ENCODE measurements at places on chromosomes 7 and 10.

DNA sequence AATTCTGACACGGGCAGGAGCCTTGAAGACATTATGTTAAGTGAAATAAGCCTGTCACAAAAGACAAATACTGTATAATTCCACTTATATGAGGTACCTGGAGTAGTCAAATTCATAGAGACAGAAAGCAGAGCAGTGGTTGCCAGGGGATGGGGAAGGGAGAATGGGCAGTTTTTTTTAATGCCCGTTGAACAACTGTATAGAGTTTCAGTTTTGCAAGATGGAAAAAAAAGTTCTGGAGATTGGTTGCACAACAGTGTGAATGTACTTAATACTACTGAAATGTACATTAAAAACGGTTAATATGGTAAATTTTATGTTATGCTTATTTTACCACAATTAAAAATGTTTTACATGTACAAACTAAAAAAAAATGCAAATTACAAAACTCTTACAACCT is 63.6 kb upstream of the EFCAB10 start:
- no peak for DNase-seq

- DNase-seq: no peak
These were observed 19.4 kb upstream of the IL15RA start for GRCh38 chr10:5996696-5997095.

GRCh38 chr7:44175730-44176129 is 13.5 kb downstream of the GCK start:
- DNase-seq: no peak

DNA sequence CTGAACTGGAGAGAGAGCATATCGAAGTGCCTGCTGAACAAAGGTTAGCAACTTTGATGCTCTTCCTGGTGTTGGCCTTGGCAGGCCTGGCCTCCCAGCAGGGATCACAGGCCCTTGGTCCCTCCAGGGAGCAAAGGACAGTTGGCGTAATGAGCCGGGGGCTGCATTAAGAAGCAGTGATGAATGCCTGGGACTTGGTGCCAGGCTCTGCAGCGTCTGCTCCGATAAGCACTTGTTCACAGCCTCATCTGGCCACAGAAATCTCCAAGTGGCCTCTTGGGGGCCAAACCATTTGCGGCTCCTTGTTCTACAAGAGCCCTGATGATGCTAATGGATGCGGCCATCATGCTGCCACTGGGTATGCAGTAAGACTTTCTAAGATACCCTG is 31.8 kb downstream of the CRHR2 start:
- DNase-seq: no peak

DNA sequence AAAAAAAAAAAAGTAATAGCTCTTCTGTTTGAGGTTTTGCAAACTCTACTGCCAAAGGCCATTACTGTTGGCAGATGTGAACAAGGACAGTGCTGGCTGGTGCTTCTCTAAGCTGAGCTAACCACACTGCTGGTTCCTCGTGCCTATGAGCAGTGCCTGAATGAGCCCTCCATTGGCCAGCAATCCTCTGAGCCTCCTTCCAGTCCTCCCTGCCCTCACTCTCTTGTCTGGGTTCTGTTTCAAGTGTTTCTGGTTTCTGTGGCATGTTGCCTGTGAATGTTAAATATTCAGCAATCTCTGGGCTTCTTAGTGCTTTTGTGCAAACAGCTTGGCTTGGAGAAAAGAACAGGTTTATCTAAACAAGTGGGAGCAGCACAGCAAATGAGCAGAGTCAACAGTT is 161.3 kb upstream of the AUTS2 start:
- no peak for DNase-seq

DNA sequence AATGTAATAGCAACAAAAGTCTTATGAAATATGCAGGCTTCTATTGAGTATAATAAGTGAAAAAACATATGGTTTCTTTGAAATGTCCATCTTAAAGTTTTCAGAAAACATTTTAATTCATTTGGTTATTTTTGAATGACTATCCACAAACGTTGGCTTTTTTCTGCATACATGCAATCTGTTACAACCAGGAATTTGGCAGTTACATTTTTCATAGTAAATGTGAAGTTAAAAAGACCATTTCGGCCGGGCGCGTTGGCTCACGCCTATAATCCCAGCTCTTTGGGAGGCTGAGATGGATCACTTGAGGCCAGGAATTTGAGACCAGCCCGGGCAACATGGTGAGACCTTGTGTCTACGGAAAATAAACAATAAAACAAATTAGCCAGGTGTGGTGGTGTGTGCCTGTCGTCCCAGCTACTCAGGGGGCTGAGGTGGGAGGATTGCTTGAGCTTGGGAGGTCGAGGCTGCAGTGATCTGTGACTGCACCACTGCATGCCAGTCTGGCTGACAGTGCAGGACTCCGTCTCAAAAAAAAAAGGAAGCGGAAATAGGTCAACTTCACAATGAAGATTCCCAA is 73.9 kb upstream of the NMT2 start:
- no peak for DNase-seq

DNA sequence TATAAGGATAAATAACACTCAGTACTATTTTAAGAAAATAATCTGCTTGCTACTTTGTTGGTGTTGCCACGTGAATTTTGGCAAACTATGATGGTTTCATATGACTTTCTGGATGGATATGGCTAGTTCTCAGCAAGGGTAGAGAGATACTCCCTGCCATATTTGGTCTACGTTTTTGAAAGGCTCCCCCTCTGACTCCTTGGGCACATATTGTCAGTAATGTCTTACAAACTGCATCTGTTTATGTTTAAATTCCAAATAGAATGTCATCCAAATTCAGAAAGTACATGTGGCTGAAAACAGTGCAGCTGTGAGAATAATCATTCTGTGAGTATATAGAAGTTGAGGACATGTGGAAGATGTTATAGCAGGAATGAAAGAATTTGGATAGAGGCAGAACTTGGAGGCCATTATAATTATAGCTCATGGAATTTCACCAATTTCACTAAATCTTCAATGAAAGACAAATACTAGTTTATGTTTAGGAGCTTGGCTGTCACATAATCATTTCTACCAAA is 107.8 kb downstream of the SRI start:
- DNase-seq: no peak

- no peak for DNase-seq
These were observed 131.9 kb downstream of the SDK1 start for GRCh38 chr7:3432911-3433310.

GRCh38 chr10:100769481-100769880 is 24.1 kb downstream of the PAX2 start:
- no peak for DNase-seq

DNA sequence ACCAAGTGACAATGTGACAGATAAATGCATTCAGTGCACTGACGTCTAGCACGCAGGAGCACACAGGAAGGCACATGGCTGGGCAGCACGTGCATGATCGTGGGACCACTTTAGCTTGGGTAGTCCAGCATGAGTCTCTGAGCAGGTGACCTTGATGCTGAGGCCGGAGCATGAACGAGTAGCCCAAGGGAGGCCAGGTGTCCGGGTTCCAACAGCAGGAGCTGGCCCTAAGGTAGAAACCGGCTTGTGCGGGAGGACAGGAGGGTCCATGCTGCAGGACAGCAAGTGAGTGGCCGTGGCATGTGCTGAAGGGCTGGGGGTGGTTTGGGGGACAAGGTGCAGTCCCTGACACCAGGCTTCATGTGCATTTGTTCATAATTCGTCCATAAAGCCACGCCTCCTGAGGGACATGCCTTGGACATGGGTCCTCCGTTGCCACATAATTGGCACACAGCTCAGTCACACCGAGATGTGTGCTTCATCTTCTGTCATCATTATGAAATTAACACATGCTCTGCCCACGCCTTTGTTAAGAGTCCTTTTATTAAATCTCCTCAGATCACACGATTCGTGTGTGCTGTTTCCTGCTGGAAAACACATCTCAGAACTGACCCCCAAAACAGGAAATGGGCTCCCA is 3.1 kb upstream of the STK32C start:
- no peak for DNase-seq

DNA sequence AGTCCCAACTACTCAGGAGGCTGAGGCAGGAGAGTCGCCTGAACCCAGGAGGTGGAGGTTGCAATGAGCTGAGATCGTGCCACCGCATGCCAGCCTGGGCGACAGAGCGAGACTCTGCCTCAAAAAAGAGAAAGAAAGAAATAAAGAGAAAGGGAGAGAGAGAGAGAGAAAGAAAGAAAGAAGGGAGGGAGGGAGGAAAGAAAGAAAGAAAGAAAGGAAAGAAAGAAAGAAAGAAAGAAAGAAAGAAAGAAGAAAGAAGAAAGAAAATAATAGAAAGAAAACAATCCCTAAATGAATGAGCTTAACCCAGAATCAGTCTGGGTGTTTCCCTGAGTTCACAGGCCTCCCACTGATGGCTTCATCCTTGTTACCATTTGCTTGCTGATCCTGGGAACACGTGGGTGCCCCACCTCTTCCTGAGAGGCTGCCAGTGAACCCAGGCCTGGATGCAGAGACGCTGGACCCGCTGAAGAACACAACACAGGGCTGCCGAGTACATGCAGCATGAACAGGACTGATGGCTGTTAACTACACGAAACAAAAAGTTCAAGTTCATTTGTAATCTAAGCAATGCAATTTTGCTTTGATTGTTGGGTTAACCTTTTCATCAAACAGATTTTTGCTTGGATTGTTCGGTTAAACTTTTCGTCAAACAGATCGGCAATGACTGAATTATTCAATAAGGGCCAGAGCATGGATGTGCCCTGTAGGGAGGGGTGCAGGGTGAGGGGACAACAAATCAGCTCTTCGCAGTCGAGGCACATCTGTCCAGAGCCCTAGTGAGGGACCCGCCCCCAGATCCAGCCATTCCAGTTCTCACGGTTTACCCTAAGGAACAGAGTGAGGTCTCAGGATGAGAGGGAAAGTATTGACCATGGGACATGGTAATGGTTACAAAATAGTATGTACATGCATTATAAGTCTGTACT is 11.5 kb downstream of the NPFFR1 start:
- DNase-seq: no peak

- DNase-seq: no peak
These were observed 99.8 kb downstream of the NEBL start for GRCh38 chr10:20797290-20797689.

- DNase-seq: no peak
These were observed 253.7 kb downstream of the ARHGAP21 start for GRCh38 chr10:24469993-24470392.

GRCh38 chr10:89360157-89360556 is 17.7 kb upstream of the IFIT1B start:
- no peak for DNase-seq

DNA sequence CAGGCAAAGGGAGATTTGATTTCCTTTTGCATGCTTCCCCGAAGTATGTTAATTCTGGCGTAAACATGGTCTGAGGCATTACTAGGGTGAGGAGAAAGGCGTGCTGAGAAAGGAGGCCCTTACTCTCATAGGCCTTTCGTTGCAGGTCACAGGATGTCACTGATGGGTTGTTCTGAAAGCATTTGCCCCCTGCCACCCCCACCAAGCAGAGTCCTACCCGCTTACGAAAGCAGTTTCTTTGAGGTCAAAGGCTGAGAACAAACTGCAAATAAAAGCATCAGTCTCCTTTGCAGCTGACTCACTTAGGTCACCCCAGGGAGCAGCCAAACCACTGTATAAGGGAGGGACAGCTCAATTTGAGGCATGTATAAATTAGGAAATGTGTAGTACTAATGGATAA is 57.1 kb downstream of the BPGM start:
- no peak for DNase-seq

- peak; percentile 16 for DNase-seq
These were observed 6.4 kb upstream of the PRKRIP1 start for GRCh38 chr7:102389810-102390209.

DNA sequence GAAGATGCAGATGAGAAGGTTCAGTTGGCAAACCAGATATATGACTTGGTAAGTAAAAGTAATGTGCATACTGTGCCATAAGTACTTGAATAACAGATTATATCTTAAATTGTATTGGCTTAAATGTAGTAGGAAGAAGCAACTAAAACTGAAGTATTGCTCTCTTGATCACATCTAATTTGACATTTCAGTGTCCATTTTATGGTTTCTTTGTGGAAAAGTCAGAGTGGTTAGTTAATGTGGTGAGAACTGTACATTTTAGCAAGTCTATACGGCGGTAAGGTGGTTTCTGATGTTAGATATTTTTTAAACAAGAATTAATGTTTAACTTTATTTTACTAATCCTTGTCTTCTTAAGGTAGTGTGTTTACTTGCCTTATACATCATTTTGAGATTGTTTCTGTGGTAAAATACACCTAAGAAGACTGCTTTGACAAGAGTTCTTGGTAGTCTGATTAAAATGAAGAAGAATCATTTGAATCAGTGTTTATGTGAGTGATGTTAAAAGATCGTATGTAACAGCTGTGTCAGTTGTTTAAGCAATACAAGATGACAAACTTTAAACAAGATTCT is 5.1 kb downstream of the ING3 start:
- no peak for DNase-seq

DNA sequence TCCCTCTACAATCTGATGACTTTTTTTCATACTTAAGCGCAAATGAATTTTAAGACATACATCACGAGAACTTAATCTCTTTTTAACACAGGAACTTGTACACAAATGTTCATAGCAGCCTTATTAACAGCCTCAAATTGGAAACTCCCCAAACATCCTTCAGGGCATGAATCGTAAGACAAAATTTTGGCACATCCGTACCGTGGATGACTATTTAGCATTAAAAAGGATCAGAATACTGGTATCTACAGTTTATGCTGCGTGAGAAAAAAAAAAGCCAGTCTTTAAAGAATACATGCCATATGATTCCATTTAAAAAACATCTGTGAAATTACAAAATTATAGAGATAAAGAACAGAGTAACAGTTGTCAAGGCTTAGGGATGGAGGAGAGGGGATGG is 46.8 kb downstream of the PDE1C start:
- no peak for DNase-seq

- no peak for DNase-seq
These were observed 27.1 kb downstream of the VIPR2 start for GRCh38 chr7:159117366-159118196.

GRCh38 chr7:132759482-132760243 is 183.4 kb upstream of the PLXNA4 start:
- DNase-seq: no peak

DNA sequence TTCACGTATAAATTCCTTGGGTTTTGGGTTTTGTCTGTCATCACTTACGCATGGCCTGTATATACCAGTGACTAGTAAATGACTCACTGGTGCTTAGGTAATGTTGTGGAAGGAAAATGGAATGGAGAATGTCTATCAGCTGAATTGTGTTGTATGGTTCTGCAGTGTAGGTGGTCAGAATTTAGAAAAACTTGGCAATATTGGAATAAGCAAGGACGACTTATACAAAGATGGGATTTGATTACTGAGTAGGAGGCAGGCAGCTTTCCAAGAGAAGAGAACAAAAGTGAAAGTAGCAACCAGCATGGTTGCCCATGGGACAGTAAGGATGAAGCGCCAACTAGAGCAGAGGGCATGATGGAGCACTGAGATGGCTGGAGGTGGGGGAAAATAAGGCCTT is 168.6 kb upstream of the CSTF2T start:
- no peak for DNase-seq

DNA sequence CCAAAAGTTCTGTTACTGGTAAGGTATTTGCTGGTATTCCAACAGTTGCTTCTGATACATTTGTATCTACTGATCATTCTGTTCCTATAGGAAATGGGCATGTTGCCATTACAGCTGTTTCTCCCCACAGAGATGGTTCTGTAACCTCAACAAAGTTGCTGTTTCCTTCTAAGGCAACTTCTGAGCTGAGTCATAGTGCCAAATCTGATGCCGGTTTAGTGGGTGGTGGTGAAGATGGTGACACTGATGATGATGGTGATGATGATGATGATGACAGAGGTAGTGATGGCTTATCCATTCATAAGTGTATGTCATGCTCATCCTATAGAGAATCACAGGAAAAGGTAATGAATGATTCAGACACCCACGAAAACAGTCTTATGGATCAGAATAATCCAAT is 131.0 kb downstream of the AASS start:
- DNase-seq: no peak

Measured in NAMALWA (cell line).